Left cardiac atrium (tissue), 4 donors: ENCODE measurements at places on chromosomes 12 and 14.

DNA sequence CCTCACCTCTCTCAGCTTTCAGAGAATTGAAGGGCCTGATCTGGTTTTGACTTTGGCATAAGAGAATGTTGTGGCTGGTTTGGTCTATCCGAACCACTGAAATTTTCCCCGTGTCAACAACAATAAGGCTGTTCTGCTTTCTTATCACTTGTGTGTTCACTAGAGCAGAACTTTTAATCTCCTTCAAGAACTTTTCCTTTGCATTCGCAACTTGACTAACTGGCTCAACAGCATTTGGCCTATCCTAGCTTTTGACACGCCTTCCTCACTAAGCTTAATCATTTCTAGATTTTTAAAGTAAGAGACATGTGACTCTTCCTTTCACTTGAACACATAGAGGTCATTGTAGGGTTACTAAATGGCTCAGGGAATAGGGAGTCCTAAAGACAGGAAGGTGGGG lies 25.9 kb upstream of the EDDM3A start:
- DNase-seq: no peak

GRCh38 chr12:117680312-117680711 lies 288.5 kb downstream of the KSR2 start:
- DNase-seq: no peak

GRCh38 chr12:99004799-99005466 lies 359.8 kb downstream of the APAF1 start:
- DNase-seq: no peak

DNA sequence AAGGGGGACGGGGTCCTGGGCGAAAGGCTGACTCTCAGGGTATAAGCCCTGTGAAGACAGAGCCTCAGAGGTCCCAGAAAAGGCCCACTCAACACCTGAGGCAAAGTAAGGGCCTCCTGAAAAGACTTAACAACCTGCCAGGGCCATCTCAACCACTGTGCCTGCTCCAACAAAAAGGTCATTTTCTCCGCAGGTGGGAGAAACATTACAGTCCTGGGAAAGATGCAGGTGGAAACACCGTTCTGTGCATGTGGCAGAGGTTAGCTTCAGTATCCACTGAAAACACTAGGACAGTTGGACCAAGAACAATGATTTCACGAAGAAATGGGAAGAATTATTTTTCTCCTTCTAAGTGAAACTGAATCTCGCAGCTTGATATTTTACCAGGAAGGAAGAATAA lies 50.9 kb downstream of the CCDC88C start:
- no peak for DNase-seq

- no peak for DNase-seq
Measured at GRCh38 chr14:57199921-57200320, 68.8 kb downstream of the EXOC5 start.

GRCh38 chr14:61215222-61216020 lies 65.7 kb downstream of the TMEM30B start:
- DNase-seq: no peak

DNA sequence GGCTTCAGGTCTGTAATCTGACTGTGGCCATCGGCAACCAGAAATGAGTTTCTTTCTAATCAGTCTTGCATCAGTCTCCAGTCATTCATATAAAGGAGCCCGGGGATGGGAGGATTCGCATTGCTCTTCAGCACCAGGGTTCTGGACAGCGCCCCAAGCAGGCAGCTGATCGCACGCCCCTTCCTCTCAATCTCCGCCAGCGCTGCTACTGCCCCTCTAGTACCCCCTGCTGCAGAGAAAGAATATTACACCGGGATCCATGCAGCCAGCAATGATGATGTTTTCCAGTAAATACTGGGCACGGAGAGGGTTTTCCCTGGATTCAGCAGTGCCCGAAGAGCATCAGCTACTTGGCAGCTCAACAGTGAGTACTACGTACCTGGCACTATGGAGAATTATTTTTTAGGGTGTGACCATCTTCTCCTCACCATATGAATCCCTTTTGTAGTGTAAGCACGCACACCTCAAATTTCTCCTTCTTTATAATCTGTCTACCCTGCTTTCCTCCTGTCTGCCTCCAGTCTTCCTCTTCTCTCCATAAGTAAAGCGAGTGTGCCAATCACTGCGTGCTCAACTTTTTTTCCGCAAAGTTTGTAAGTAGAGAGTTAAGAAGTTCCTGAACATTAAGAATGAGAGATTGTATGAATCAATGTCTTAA lies at the start of gene TPH2:
TPH2 (plus strand) TSS at position 118 of the 658 bp plus-strand sequence; CDS start at position 260, 142 bp downstream.
- DNase-seq: peak; percentile 36

DNA sequence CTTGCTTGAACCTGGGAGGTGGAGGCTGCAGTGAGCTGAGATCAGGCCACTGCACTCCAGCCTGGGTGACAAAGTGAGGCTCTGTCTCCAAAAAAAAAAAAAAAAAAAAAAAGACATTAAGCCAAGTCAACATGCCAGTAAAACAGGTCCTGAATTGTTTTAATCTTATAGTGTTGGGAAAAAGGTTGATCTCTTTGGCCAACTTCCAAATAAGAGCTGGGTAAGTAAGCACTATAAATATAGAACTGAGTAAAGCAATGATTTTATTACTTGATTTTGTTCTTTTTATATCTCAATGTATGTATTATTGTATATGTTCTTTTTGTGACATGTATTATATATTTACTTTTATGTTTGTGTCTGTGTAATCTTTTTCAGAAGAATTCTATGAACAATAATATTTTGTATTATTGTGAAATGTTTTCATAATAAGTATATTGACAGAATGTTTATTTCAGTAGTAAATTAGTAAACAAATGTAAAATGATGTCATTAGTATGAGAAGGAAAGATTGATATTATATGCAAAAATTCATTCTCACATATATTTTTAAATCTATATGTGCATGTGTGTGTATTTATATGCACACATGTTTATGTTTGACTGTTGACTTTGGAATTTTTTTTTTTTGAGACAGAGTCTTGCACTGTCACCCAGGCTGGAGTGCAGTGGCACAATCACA lies 9.6 kb upstream of the AKAP6 start:
- no peak for DNase-seq

DNA sequence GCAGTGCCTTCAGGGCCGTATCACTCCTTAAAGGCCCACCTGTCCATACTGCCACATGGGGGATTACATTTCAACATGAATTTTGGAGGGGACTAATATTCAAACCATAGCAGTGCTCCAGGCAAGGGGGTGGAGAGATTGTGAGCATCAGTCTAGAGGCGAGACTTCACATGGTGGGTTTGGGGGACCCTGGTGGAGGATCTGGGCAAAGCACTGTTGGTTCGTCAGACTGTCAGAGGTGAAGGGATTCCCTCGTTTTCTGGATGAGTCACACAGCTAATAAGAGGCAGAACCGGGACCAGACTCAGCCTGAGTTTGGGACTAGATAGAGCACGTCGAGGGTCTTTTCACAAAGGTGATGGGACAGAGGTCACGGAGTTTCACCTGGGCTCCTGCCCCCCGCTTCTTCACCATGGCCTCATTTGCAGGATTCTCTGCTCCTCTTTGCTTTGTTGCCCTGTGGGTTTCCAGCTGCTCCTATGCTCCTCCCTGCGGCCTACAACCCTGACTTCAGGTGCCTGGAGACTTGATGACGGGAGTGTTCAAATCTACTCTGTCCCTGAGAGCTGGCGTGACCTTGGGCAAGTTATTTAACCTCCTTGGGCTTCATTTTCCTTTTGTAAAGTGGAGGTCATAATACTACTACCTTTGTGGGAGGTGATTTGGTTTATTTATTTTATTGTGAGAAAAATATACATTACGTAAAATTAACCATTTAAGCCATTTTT lies 41.5 kb downstream of the TEAD4 start:
- no peak for DNase-seq

- DNase-seq: peak; percentile 82
Measured at GRCh38 chr12:70645494-70646317, 8.5 kb upstream of the PTPRB start.

DNA sequence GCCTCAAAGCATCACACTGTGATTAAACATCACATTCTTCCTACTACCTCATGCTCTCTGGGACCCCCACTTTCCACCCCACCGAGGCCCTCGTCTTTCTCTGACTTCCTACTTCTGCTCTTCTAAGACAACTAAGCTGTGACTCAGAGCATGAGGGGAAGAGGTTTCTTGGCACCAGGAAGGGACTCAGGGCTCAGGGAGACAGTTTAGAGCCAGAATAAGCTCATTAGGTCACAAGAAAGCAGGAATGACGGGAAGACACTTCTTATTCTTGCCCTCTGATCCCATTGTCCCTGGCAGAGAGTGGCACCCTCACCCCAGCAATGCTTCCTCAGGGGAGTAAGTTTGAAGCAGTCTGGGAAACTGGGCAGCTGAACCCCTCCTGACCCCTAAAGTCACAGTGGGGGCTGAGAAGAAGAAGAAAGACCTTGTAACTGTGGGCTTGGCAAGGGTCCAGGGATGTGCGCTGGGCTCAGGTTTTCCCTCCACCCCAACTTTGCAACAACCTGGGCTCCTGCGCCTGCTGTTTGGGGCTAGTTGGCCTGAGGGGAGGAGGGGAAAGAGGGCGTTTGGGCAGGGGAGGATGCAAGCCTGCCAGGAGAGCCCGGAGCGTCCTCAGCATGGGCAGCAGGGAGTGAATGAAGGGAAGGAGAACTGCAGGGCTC lies 64.6 kb upstream of the ACTN1 start:
- DNase-seq: peak; percentile 51

DNA sequence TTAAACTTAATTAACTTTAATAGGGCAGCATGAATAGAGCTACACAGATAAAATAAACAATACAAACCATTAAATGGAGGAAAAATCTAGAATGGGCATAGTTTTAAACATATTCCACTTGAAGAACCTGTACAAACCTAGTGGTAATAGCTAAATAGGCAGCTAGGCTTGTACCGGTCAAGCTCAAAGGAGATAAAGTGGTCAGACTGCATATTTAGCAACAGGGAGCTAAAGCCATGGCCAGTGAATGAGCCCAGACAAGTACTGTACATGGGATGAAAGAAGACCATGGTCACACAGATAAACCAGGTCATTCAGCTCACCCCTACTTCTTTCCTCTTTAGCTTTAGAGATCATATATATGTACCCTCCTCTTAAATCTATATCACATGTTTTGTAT lies 186.6 kb upstream of the KRR1 start:
- DNase-seq: no peak

DNA sequence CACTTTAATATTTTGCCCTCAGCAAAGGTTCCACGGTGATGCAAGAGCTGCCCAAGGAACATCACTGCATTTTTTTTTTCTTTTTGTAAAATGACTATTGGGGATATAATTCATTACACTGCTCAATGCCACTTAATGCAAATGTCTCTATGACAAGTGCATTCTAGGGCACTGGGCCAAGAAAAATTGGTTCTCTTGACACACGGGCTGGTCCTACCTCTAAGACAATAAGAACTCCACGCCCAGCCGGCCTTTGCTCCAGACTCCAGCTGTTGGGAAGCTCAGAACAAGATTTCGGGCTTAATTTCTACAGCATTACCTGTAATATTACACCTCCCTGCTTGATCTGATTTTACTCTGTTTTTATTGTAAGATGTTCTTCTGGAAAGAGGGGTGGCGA lies 48.8 kb upstream of the VRK1 start:
- DNase-seq: no peak

DNA sequence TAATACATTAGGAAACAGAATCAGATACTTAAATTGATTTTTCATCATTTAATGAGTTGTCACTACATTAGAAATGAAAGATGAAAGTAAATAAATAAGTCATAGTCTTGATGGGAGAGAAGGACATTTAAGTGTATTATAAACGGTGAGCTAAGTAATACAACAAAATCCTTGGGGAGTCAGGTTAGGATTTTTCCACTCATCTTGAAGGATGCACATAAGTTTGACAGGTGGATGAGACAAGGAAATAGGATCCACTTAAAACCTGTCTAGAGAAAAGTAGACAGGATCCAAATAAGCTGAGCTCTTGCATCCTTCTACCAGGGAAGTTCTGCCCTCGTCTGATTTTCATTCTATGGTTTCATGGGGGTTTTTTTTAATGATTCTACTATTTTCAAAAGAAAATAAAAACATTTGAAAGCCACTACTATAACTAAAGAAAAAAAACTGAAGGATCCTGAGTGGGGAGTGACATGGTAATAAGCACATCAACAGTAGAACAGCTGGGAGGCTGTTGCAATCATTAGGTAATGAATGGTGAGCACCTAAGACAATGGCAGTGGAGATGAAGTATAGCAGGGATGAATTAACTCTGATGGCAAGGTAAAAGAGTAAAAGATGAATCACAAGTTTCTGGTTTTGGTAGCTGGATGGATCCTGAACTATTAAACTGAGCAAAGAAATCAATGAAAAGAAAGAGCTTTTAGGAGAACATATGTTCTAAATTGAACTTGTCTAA lies 17.0 kb downstream of the CEP128 start:
- no peak for DNase-seq

DNA sequence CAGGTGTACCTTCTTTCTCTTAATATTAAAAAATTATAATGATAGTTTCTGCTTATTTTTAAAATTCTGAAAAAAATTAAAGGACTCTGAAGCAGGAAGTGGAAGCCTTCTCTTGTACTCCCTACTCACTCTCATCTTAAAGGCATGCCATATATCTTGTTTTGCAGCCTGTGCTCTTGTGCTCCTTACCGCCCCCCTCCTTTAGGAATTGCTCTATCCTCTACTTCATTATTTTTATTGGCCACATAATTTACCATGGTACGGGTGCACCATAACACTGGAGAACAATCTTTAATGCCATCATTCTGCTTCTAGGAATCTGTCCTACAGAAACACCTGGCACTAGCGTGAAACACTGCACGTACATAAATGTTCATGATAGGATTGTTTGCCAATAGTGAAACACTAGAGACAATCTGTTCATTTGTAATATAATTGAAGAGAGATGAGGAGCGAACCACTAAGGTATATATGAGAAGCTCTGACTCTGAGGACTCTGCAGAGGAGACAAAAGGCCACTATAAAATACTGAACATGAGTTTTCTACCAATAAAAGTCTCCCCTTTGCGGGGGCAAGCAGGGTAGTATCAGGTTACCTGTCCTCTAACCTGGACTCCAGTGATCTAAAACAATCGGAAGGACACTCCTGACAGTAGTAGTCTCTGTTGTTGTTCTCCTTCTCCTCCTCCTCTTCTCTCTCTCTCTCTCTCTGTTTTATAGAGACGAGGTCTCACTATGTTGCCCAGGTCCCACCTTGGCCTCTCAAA lies 6.3 kb upstream of the NYNRIN start:
- no peak for DNase-seq

- DNase-seq: no peak
Measured at GRCh38 chr12:93892423-93893268, 215.5 kb downstream of the CRADD start.

- DNase-seq: no peak
Measured at GRCh38 chr12:81164827-81165226, 86.9 kb downstream of the ACSS3 start.

DNA sequence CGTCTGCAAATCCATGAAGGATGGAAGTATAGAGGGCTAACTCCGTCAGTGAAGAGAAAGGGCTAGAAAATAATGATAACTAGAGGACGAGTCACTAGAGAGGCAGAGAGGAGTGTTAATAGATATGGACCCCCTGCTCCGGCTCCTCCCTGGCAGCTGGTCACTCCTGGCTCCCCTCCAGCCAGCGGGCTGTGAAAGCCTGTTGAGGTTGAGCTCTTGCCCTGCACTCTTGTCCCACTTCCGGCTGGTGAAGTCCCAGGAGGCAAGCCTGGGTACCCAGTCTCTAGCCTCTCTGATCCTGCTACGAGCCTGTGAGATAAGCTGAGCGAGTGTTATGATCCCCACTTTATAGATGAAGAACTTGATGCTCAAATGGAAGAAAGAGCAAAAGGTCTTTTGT lies 90.3 kb downstream of the RFX4 start:
- no peak for DNase-seq
